Lung (tissue), 17 donors: ENCODE measurements at places on chromosomes 16 and 17.

GRCh38 chr17:29364691-29365090 lies 25.5 kb upstream of the TAOK1 start:
- DNase-seq, result no peak

DNA sequence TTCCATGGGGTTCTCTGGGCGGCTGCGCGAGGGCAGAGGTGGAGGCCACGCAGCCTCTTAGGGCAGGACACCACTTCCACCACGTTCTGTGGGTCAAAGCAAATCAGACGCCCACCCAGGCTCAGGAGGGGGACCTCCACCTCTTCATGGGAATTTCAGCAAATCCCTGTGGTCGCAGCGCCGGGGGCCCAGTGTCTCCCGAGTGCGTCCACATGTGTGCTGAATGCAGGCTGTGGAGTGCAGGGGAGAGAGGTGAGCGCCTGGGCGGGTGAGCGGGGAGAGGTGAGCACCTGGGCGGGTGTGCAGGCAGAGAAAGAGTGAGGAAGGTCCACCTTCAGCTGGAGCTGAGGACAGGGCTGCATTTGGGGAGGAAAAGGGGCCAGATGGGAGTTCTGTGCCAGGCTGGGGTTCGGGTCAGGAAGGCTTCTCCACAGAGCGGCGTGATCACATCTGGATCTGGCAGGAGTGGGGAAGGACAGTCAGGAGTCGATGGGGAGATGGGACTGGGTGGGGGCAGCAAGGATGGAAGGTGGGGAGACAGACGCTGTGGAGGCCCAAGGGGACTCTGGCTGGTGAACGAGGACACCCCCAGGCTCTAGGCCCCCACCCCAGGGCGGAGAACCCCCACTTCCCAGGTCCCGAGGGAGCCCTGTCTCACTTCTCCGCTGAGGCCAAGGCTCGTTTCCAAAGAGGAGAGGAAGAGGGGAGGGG lies 36.8 kb upstream of the CBFA2T3 start:
- DNase-seq, result no peak

- DNase-seq, result no peak
These were observed 36.4 kb downstream of the JPH3 start for GRCh38 chr16:87638736-87639135.

GRCh38 chr17:78979780-78980623 lies at the start of gene LGALS3BP:
Gene LGALS3BP (minus strand): TSS chr17:78979923. CDS start chr17:78977191, 2,732 bp downstream.
- DNase-seq, result peak; percentile 85

GRCh38 chr16:56763291-56763916 lies 33.5 kb downstream of the NUP93 start:
- DNase-seq, result no peak

GRCh38 chr16:66342294-66342900 lies 24.1 kb upstream of the CDH5 start:
- no peak for DNase-seq

DNA sequence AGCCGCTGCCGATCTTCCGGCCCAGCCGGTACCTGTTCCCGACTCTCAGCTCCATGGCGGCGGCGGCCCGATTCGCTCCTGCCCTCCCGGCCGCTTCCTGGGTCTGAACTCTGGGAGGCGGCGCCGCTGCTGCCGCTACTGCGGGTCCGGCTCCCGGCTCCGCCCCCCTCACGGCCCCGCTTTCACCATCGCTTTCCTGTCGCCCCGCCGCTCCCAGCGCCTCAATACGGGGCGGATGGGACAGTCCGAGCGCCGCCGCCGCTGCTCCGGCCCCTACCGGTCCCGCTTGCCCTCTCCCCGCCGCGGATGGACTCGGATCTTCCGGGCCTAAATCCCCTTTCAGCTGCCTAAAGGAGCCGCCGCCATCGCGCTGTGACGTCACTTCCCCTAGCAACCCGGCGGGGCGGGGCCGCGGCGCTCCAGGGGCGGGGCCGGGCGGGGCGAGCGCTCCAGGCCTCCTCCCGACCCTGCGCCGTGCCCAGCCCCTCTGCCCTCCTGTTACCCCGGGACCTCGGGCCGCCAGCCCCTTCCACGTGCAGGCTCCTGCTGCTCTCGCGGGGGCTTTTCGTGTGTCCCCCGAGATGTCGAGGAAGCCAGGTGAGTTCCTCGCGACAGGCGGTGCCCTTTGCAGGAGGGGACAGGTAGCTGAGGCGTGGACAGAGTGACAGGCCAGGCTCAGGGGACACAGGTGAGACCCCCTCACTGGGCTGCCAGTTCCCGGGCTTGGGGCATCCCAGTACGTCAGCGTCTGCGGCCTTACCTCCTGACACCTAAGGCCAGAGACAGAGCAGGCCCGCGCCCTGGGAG lies at the start of gene CSNK1D:
Gene CSNK1D, minus strand, starts transcription at position 374 of the 807 bp plus-strand sequence. Its CDS starts 319 bp downstream, at position 55.
- DNase-seq, result peak; percentile 93

GRCh38 chr16:78528265-78528664 lies 428.8 kb downstream of the WWOX start:
- no peak for DNase-seq

DNA sequence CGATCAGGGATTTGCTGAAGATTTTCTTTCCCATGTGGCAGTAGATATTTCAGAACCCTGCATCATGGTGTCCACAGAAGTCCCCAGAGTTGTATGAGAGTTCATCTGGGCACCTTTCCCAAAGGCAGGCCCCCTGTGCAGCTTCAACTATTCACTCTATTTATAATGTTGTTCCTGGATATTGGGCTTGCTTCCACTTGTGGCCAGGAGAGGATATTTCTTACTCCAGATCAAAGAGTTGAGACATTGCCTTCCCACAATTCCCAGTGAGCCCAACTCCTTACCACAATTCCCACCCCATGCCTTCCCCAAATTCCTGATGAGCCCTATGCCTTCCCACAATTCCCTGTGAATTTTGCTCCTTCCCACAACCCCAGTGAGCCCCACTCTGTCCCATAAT lies 206.9 kb downstream of the WWOX start:
- no peak for DNase-seq

- DNase-seq, result no peak
These were observed 19.7 kb upstream of the TEX2 start for GRCh38 chr17:64282753-64283080.

GRCh38 chr16:31507617-31507928 lies 618 bp downstream of the RUSF1 start:
- DNase-seq, result no peak

DNA sequence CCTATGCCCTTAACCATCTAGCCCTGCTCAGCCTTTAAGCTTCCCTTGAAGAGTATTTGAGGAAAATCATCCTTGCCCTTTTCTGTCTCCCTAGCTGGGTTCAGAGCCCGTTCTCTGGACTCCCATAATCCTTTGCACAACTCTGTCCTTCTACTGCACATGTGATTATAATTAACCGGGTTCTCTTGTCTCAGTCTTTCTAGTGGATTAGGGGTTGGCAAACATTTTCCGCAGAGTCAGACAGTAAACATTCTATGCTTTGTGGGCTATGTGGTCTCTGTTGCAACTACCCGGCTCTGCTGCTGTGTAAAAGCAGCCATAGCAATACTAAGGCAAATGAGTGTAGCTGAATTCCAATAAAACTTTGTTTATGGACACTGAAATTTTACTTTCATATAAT lies 80.0 kb downstream of the CDRT15 start:
- DNase-seq, result no peak

- no peak for DNase-seq
These were observed 426.6 kb downstream of the HAPSTR1 start for GRCh38 chr16:9518051-9518450.

GRCh38 chr16:22308824-22309520 lies 11.8 kb downstream of the POLR3E start:
- DNase-seq, result no peak

DNA sequence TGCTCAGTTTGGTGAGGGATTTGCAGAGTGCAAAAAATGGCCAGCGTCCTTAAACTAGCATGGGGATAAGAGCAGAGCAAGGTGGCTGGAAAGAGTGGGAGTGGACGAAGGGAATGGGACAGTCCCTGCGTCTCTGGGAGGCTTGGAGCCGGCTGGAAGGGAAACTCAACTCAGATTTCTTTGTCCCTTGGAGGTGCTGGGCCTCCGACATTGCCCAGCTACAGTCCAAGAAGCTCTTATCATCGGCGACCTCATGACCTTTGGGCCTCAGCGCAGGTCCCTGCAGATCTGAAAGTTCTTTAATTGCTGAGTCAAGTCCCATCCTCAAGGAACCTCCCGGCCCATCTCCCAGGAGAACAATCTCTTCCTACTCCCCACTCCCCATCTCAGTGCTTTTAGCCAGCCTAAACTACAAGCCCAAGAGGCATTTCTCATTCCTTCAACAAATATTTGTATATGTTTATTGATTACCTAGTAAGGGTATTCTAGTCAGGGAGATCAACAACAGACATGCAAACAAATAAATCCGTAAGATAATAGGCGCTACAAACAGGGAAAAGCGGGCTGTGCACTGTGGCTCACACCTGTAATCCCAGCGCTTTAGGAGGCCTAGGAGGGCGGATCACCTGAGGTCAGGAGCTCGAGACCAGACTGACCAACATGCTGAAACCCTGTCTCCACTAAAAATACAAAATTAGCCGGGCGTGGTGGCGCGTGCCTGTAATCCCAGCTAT lies 985 bp upstream of the TMEM107 start:
- DNase-seq, result no peak

DNA sequence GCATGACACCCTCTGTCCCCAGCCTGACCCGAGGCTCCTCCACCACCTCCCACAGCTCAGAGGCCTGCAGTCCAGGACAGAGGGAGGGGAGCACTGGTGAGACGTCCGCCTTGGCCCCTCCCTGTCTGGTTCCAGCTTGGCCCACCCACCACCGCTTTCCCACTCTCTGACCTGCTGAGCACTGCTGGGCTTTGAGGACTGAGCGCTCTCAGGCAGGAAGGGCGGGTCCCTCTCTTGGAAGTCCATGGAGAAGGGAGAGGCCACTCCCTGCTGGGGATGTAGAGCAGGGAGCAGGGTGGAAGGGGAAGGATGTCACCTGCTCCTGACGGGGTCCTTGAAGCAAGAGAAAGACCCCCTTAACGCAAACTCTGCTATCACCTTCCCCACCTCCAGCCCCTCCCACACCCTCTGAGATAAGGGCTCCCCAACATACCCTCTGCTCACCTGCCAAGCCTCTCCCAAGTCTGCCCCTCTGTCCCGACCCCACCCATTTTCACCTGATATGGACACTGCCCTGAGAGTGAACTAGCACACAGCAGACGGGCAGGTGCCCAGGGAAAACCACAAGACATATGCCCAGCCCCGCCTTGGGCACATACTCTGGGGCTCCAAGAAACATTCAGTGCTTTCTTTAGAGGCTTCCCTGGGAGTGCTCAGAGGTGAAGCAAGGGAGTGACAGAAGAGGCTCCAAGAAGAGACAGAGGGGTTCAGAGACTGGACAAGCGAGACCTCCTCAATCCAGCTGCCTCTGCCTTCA lies 1.4 kb downstream of the OSBPL7 start:
- DNase-seq, result no peak

DNA sequence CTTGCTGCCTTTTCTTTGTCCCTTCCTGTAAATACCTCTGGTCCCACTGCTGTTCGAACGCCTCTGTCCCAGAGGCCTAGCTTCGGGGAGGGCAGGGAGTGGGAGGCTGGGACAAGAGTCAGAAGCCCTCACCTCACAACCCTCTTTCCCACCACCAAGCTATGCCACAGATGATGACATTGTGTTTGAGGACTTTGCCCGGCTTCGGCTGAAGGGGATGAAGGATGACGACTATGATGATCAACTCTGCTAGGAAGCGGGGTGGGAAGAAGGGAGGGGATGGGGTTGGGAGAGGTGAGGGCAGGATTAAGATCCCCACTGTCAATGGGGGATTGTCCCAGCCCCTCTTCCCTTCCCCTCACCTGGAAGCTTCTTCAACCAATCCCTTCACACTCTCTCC lies 10.4 kb downstream of the ARRB2 start:
- no peak for DNase-seq

DNA sequence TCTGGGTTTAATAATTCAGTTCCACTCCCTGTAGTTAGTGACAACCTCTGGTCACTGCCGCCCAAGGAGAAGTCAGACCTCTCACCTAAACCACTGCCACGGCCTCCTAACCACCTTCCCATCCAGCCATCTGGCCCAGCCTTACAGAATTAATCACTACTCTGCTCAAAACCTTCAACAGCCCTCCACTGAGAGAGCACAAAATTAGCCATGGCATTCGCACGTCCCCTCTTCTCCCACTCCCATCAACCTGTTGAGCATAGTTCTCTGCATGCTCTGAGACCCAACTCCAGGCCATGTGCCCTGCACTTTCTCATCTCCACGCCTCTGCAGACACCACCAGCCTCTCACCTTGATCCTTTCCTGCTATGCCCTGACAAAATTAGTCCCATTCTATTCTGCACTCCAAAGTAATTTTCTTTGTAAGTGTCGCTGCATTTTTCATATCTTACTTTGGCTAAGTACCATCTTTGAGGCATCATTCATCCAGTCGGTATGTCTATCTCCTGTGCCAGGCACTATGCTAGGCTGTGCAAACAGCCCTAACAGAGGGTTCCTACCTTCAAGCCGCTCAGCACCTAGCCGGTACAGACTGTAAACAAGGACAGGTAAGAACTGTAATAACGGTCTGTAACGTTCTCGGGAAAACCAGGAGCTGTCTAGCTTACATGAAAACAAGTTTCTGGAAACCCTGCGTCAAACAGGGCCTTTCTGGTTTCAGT lies 963 bp downstream of the COPRS start:
- DNase-seq, result no peak

DNA sequence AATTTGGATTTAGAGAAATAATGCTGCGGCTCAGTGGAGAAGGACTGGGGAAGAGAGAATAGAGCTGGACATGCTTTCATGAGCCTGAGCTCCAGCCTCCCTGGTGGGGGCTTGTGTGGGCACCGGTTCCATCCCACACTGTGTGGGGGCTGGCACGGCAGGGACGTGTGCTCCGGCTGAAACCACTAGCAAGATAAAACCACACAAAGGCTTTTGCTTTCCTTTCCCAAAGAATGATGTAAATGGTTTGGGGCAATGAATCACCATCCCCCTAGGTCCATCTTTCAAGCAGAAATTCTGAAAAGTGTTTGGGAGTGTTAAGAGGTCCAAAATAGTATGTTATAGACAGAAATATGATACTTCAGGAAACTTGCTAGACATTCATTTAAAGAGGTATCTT lies 77.0 kb downstream of the CDH11 start:
- no peak for DNase-seq

DNA sequence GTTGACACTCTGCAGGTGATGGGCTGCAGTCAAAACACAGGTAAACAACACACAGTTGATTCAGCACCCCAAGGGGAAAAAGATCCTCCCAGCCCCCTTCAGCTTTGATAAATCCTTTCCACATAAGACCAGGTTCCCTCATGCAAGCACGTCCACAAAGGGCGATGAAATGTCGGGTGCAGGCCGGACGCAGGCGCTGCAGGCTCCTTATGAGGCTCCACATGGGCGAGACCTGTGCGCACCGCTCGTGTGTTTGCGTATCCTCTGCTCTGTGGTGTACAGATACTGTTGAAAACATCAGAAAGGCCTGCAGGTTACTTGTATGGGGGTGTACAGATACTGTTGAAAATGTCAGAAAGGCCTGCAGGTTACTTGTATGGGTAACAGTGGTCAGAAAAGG lies 14.4 kb upstream of the ZNF750 start:
- no peak for DNase-seq

- DNase-seq, result no peak
These were observed 85.4 kb upstream of the CLEC18A start for GRCh38 chr16:69865701-69866100.

GRCh38 chr16:14539156-14539555 lies 90.9 kb downstream of the PARN start:
- no peak for DNase-seq
